Activated naive CD4-positive, alpha-beta T cell treated with anti-CD3 and anti-CD28 coated beads, Interleukin-2, amount 50 U/mL, for 16 hours (primary cell): ENCODE measurements at places on chromosomes 5 and 9.

DNA sequence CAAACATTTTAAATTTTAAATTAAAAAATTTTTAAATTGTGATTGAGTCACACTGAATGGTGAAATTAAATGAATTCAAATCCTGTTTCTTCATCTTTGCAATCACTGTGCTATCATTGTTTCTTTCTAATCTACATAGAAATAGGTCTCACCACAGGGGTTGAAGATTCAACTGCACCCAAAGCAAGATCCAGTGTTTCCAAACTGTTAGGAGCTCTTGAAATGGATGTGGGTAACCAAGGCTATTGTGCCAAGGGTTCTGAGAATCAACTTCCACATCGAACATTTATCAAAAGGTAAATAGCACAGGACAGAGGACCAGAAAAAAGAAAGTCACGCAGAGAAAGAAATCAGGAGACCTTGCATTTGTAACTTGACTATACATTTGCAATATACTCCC is 172.6 kb upstream of the RASEF start:
- no peak for DNase-seq

- DNase-seq = no peak
Observed at GRCh38 chr5:115977096-115977495, 14.8 kb downstream of the LVRN start.

- no peak for DNase-seq
Observed at GRCh38 chr5:106637275-106637674, 1033.5 kb downstream of the EFNA5 start.

DNA sequence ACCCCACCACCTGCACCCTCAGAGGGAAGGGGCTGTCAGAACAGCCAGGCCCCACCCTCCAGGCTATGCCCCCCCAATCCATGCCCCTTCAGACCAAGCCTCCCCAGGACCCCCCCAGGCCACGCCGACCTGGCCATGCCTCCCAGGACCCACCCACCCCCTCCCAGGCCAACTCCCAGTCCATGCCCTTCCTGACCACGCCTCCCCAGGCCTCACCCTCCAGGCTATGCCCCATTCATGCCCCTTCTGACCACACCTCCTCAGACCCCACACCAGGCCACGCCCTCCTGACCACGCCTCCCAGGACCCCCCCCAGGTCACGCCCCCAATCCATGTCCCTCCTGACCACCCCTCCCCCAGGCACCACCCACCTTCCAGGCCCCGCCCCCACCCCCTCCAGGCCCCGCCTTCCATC is 27.6 kb downstream of the TPPP start:
- no peak for DNase-seq

- DNase-seq = no peak
Observed at GRCh38 chr9:91474656-91475055, 51.0 kb upstream of the NFIL3 start.

DNA sequence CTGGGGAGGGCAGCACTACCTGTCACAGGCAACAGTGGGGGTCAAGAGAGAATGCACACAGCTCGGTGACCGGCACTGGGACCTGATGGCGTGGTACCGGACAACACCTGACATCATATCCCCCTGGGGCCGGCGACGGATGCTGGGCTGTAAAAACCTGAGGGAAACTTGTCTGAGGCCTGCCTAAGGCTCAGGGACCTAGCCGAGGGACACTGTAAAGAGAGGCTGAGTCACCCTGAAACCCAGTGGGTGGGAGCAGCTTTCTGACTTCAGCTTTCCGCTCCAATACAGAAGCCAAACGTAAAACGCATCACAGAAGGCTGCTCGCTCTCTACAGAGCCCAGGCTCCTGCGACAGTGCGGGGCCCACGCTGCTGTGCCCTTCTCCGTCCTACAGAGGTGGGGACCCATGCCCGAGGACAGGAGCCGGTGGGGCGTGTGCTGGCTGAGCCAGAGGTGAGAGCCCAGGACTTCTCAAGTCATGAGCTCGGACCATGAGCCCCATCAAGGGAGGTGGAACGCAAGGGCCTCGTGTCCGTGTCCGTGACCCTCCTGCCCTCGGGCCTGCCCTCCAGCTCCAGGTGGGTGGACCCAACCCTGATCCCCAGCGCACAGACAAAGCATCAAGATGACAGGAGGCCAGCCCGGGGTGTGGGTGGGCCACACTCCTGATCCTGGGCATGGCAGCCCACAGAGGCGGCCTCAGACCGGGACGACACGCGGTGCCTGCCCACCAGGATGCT is 5.3 kb downstream of the RALGDS start:
- peak; percentile 72 for DNase-seq

GRCh38 chr5:126801992-126802294 is 25.0 kb downstream of the LMNB1 start:
- no peak for DNase-seq

GRCh38 chr5:148697180-148697808 is 43.0 kb upstream of the HTR4 start:
- DNase-seq = no peak

DNA sequence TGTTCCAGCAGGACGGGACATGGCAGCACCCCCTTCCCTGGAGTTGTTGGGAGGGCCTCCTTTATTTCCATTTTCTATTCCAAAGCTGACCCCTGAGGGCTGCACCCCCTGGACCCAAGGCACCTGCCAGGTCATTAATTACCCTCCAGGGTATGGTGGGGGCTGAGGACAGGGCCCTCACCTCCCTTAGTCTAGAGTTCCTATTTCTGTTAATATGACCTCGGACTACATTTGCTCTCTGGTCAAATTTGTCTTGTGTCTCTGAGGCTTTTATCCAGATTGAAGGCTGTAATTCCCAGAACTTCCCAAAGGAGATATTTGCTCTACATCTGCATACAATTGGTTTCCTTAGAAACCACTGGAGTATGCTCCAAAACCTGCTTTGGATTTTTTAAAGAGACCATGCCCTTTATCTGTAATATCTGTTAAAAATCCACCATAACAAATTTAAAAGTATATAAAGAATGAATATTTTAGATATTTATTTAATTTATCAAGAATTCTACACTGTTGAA is 16.8 kb downstream of the PHF2 start:
- DNase-seq = no peak

DNA sequence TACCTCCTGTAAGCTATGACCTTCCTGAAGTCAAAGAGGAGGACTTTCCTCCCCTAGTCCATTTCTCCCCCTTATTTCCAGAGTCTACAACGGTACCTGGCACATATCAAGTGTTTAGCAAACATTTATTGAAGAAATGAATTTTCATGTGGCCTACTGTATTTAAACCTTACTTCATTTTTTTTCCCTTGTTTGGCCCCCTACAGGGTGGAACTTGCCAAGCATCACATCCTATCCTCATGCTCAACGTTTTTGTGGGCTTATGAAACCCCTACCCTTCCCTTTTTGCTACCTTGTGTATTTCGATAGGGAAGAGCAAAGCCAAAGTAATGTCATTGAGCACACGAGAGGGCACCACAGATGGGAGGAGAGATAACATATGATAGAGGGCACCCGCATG is 1857.8 kb upstream of the WWC1 start:
- DNase-seq = no peak

GRCh38 chr9:120755044-120755443 is 38.2 kb downstream of the FBXW2 start:
- no peak for DNase-seq

DNA sequence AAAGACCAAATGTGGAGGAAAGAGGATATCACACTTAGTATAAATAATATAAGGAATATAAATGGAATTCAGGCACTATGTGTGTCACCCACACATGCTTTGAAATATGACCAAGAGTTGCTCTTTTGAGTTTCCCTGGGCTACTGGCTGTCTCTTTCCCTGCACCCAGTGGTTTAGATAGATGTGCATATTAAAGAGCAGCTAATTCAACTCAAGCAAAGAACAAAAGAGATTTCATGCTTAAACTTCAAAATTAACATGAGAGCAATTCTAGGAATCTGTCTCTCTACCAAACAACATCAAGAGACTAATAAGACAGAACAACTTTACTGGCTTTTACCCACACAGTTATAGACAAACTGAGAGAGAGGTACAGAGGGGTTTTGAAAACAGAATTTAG is 38.0 kb upstream of the ITGA1 start:
- DNase-seq = no peak

DNA sequence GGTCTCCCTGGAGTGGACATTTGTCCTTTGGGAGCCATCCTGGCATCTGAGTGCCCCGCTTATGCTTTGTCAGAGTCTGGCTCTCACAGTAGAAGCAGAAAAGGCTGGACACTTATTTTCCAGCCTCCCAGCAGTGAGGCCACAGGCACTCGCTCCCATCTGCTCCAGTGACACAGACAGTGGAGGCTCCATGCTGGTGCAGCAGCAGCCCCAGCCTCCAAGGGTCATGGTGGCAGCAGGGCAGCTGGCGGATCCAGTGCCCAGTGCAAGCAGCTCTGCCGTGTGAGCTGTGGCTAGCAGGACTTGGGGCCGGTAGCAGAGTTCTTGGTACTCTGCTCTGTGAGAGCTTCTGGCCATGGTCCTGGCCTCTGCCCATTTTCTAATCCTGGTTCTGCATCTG is 157.3 kb upstream of the ALDH1B1 start:
- DNase-seq = no peak

DNA sequence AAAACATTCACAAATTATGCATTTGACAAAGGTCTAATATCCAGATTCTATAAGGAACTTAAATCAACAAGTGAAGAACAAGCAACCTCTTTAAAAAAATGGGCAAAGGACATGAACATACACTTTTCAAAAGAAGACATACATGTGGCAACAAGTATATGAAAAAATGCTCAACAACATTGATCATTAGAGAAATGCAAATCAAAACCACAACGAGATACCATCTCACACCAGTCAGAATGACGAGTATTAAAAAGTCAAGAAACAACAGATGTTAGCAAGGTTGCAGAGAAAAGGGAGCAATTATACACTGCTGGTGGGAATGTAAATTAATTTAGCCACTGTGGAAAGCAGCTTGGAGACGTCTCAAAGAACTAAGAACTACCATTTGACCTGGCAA is 38.9 kb upstream of the TNFSF15 start:
- DNase-seq = no peak
